NCI-H187 (cell line): ENCODE measurements at places on chromosomes 13 and 19.

DNA sequence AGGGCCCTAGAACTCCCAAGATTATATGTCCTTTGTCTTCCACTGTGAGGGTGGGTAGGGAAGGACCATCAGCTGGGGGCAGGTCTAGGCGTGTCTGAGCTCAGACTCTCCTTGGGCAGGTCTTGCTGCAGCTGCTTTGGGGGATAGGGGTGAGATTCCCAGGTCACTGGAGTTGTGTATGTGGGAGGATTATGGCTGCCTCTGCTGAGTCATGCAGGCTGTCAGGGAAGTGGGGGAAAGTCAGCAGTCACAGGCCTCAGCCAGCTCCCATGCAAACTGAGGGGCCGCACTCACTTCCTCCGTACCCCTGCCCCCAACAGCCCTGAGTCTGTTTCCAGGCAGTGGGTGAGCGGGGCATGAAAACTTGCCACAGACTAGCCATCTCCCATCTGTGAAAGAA, 600.8 kb downstream of the DIAPH3 start:
- DNase-seq: no peak

DNA sequence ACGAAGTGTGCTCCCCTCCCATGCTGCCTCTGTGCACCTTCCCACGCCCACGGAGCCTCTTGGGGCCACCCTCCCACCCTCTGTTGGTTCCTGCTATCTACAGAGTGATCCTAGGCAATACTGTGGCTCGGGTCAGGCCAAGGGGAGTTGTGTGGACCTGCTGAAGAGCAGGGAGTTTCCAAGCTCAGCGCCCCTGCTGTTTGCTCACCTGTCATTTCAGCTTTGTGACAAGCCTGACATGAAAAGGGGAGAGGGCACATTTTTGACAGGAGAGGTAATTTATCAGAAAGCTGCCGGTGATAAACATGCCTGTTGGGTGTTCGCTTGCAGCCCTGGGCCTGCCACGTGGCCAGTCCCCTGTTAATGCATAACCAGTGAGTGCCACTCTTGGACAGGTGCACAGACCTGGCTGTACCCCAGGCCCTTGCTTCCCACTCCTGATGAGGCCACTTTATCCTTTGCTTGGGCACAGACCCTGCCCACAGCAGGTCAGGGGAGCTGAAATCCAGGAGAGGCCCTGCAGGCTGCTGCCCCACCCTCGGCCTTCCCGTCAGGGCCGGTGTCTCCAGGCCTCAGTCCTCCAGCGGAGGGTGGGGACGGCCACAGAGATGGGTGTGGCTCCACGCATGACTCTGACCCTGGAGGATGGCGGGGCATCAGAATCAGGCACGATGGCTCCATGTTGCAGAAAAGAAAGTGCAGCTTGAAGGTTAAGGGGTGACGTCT, 201.5 kb upstream of the GPR12 start:
- DNase-seq: no peak

- no peak for DNase-seq
These were observed 78.7 kb downstream of the GNG7 start for GRCh38 chr19:2623798-2624197.

- DNase-seq: no peak
These were observed 759.0 kb downstream of the SLITRK6 start for GRCh38 chr13:85040215-85040614.

- DNase-seq: no peak
These were observed 6.5 kb upstream of the CIRBP start for GRCh38 chr19:1262623-1263123.

DNA sequence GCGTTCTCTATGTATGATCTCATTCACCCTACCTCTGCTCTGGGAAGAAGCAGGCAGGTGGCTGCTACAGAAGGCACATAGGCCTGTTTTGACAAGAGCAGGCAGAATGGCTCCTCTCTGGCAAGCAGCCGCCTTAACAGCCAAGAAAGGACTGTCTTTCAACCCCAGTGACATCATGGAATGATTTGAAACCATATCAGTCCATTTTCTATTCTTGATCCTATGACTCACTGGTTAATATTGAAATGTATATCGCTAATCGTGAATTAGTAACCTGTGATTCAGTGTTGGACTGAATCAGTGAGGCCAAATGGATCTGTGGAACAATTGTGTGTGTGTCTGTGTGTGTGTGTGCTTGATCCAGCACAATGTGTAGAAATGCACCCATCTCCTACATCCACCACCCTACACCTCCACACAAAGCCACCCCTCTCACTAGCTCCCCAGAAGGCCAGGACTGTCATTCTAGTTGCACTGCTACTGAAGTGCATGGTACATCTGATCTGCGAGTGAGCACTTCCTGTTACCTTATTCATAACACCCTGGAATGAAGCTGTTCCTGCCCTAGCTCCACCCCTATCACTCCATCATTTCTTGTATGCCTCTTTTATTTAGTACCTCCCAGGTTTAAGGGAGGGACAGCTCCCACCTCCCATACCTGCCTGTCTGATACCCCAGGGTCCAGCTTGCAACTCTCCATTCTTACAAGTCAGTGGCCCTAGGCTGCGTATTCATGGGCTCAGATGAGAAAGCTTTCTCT, 460.0 kb downstream of the FOXO1 start:
- DNase-seq: no peak

GRCh38 chr19:1819341-1820255, 7.5 kb upstream of the ATP8B3 start:
- no peak for DNase-seq

GRCh38 chr13:28488376-28489005, 6.4 kb downstream of the FLT1 start:
- DNase-seq: no peak

DNA sequence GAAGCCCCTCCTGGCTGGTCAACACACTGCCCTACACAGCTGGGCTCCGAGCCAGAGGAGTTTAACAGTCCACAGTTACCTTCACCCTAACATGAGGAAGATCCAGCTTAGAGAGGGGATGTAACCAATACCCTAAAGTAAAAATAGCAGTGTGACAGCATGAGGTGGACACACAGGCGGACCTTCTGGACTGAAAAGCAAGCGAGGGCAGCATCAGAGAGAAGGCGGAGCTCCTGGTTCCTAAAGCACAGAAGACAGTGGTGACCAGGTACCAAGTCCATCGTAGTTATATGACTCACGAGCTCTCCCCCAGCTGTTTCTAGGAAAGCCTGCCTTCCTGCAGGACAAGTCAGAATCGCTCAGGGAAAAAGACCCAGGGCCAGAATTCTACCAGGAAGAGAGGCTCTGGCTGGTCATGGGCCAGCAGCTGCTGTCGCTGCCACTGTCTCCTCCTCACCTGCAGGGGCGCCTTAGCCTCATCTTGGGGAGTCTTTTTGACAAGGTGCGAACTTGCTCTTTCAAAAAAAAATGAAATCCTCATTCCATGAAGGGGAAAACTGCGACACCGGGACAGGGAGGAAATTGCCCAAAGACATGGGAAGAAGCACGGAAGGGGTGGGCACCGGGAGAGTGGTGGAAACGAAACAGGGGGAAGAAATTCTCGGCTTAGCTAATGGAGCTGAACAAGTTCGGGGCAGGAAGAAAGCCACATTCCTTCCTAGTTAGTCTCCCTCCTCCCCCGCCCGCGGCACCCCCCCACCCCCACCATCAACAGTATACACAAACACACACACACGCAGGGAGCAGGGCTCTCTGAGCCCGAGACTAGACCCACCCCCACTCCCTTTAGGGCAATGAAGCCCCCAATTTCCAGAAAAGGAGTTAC, 1.7 kb downstream of the ELL start:
- DNase-seq: no peak

DNA sequence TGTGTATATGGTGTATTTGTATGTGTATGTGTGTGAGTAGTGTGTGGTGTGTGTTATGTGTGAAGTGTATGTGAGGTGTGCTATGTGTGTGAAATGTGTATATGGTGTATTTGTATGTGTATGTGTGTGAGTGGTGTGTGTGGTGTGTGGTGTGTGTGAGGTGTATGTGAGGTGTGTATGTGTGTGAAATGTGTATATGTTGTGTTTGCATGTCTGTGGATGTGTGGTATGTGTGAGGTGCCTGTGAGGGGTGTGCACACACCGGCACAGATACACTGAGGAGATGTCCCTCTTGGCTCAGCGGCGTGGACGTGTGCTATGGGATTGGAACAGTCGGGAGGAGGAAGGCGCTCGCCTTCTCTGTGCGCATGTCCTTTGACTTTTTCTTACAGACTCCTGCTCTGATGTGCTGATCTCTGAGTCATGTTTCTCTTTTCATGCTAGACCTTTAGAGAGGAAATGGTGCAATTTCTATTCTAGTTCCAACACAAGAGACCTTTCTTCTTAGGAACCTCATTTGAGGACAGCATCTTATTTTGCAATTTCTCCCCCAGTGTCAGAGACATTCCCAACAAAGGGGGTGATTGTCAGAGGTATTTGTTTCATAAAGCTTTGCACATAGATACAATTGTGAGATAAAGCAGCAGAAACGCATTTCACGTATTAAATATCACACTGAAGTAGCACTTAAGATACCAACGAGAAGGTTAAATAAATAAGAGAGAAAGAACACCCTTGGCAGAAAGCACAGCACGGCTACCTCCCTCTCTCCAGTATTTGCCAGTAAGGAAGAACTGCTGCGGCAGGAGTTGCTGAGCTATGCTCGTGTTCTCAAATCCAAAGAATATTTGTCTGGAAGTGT, 11.3 kb upstream of the TNFRSF19 start:
- peak; percentile 20 for DNase-seq

DNA sequence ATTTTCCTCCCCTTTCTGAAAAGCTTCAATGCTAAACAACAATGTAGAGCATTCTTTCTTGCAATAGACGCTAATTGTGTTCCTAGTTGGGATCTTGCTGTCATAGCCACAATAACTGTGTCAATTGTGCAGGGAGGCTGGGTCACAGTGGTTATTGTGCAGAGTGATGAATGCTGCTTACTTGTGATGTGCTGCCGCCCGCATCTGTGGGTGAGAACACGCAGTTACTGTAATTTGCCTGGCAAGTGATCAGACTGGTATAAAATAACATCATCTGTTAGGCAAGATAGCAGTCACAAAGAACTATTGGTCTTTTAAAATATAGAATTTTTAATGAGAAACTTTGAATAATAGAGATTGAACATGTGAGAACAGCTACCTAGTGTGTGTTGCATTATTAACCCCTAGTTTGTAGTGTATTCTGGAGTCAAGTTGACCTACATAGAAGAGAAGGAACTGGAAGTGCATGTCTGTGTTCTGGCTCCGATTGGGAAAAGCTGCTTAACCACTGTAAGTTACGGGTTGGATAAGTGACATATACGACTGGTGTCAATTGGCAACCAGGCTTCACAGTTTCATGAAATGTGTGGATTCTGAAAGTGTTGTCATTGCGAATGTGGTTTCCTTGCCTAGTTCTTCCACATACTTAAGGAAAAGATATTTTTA, 43.6 kb downstream of the SLAIN1 start:
- DNase-seq: no peak

DNA sequence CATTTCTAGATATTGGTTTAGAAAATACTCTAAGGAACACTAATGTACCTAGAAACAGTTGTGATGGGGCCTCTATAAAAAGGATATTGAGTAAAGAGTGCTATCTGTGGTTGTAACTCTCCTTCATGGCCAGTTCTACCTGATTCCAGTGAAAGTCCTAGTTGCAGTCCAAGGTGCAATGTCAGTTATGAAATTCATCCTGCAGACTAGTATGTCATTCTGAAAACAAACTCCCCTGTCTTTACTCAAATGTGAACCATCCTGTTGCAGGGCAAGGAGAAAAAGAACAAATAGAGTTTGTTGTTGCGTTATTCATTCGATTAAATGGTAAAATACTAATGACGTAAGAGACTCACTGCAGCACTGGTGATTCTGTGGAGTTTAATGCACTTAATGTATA, 18.3 kb upstream of the N4BP2L1 start:
- DNase-seq: no peak

DNA sequence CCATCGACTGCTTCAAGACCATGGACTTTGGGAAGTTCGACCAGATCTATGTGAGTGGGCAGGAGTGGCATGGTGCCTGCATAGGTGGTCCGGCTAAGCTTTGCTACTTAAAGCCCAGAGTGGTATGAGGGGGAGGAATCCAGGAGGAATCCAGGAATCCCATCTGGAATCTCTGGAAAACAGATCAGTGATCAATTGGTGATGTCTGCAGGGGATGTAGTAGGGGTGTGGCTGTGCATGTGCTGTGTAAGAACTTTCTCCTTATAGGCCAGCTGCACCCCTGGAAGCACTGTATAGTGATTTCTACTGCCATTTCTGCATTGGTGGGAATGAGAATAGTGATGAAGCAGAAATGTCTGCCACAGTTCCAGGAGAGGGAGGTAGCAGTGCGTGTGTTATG, 23.6 kb downstream of the PNPLA6 start:
- no peak for DNase-seq

- DNase-seq: no peak
These were observed 4.4 kb downstream of the C13orf46 start for GRCh38 chr13:113969311-113969972.

- DNase-seq: no peak
These were observed 2.9 kb upstream of the C2CD4C start for GRCh38 chr19:411723-412355.

DNA sequence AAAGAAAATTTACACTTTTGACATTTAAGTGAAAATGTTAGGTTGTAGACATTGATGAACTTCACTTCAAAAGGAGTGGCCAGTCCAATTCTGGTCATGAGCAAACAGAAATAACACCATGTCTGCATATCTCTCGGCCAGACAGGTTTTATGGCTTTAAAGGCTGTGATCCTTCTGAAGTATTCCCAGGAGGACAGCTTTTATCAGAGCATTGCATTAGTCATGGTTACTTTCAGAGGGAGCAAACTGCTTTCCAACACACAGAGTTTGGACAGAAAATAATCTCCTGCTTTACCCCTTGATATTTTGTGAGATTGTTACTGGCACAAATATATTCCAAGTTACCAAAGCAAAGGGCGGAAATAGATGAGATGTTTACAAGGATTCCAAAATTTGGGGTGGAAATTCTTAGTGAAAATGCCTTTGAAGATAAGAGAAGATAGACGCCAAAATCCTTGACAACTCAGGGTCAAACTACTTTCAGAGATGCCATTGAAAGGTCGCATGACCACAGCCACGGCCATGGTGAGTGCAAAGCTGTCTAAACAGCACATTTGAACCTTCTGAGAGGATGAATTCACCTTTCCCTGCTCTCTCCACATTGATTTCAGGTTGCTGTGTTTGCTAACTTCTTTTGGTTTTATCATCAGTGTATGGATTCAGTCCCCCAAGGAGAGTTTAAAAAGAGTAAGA, 584.5 kb upstream of the SGCG start:
- peak; percentile 3 for DNase-seq

DNA sequence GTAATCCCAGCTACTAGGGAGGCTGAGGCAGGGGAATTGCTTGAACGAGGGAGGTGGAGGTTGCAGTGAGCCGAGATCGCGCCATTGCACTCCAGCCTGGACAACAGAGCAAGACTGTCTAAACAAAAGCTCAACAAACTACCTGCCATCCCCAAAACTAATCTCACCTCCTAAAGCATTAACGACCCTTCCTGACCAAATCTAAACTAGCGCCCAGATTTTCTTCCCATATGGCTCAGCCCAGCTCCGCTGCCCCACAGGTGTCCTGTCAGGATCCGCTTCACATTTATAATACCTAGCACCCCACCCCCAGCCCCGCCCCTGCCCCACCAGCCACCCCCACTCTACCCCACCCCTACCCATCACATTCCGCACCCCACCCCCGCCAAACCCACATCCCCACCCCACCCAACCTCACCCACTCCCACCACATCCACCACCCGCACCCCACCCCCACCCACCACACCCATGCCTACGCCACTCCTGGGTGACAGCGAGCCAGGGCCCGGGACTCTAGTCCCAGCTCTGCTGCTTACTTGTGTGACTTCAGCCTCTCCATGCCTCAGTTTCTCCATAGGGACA, 599 bp downstream of the C19orf12 start:
- no peak for DNase-seq

- no peak for DNase-seq
These were observed 362.6 kb downstream of the KLF5 start for GRCh38 chr13:73421310-73421912.
